ENCODE measurements at places on chromosomes 2 and 18. TPM values are rescaled to one million over a fixed set of nuclear protein-coding genes. Genes with fewer than 3 reads are reported as not detected.
A peak's percentile ranks its signal among the peaks of the same experiment; 100 is the strongest.

- no peak overlapping the region for H3K27ac ChIP-seq
- H3K36me3 ChIP-seq = no peaks in the 10 kb centered on the region
- peaks cover 4% of the 10 kb centered on the region for H3K4me1 ChIP-seq
Measured at GRCh38 chr2:28970464-28971160, 10.5 kb upstream of the TOGARAM2 start.

DNA sequence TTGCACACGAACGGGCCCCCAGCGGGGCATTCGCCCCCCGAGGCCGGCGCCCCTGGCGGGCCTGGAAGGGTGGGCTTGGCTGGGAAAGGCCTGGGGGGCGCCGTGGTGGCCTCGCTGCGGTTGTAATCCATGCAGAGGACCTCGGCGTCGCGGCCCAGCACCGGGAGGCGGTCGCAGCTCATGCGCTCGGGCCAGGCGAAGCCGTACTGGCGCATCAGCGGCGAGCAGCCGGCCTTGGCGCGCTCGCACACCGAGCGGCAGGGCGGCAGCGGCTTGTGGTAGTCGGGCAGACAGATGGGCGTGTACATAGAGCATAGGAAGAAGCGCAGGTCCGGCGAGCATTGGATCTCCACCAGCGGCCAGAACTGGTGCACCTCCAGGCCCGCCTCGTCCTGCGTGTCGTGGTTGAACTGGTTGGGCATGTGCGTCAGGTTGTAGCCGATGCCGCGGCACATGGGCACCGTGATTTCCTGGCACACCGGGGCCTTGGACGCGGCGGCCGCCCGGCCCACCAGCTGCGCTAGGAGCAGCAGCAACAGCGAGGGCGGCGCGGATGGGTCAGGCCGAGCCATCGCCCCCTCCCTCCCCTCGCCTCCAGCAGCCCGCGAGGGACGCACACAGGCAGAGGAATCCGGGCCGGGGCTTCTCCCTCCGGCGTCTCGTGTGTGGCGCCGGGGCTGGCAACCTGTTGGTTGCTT is 1.4 kb downstream of the FZD5 start:
- peak; percentile 52 for DNase-seq
- peaks cover 44% of the 10 kb centered on the region for H3K4me1 ChIP-seq
- peaks cover 19% of the 10 kb centered on the region for H3K27me3 ChIP-seq
- H3K27ac ChIP-seq = no peak overlapping the region

DNA sequence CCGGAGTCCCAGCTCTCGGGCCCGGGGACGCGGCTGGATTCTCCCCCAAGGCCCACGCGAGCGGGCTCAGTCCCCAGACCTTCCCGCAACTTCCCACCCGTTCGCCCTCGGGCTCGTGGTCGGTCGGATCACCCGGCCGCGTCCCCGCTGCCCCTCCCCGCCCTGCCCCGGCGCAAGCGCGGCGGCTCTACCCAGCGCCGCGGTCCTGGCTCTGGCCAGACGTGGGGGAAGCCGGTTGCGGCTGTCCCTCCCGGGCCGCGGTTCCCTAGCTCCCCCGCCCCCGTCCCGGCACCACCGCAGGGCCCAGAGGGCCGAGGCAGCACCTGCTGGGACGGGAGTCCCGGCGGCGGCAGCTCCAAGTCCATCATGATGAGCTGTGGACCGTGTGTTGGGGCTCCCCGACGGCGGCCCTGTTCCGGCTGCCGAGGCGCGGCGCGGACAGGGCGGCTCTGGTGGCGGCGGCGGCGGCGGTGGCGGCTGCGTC is 276 bp downstream of the NFE2L2 start:
- H3K4me3 ChIP-seq = peak overlapping the region; percentile 98
- peak overlapping the region; percentile 99 for H3K27ac ChIP-seq
- no peak for DNase-seq
- H3K36me3 ChIP-seq = no peaks in the 10 kb centered on the region
- peaks cover 66% of the 10 kb centered on the region for H3K4me1 ChIP-seq

The KLHL14 gene
- polyA plus RNA-seq = not detected

DNA sequence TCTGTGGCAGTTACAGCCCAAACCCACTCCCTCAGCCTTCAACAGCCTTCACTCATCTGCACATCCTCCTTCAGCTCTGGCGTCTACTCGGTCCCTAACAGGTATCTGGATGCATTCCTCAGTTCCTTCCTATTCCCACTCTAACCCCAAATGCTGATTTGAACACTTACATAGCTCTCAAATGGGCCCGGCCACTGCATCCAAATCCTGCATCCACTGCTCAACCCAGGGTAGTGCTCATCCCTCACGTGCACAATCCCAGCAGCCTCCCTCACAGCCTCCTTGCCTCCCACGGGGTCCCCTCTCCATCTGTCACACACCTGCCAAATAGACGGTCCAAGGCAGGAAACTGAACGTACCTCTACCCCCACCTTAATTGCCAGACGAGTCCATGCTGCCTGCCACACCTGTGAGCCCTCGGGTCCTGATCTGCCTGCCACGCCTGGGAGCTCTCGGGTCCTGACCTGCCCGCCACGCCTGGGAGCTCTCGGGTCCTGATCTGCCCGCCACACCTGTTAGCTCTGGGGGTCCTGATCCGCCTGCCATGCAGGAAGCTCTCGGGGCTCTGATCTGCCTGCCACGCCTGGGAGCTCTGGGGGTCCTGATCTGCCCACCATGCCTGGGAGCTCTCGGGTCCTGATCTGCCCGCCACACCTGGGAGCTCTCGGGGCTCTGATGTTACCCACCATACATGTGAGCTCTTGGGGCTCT is 9.9 kb downstream of the OR6B3 start:
- DNase-seq = no peak
- H3K36me3 ChIP-seq = no peaks in the 10 kb centered on the region
- no peak overlapping the region for H3K27ac ChIP-seq
- H3K4me1 ChIP-seq = no peaks in the 10 kb centered on the region

GRCh38 chr2:172307800-172308199 is 119.6 kb upstream of the ITGA6 start:
- no peak for DNase-seq
- H3K4me1 ChIP-seq = no peaks in the 10 kb centered on the region
- H3K36me3 ChIP-seq = no peaks in the 10 kb centered on the region
- H3K4me3 ChIP-seq = no peak overlapping the region
- H3K27me3 ChIP-seq = peaks cover 8% of the 10 kb centered on the region

- DNase-seq = peak; percentile 67
- peak overlapping the region; percentile 56 for H3K4me3 ChIP-seq
- peaks cover 8% of the 10 kb centered on the region for H3K36me3 ChIP-seq
- H3K27ac ChIP-seq = no peak overlapping the region
Measured at GRCh38 chr2:38185012-38185491, 109.1 kb upstream of the CYP1B1 start.

The CD302 gene
- polyA plus RNA-seq = 2.4 TPM

The GPAT2 gene
- polyA plus RNA-seq = 4.2 TPM

The GPR39 gene
- not detected for polyA plus RNA-seq
